CD14-positive monocyte (primary cell): ENCODE measurements at places on chromosomes 1 and 21.
A peak's percentile ranks its signal among the peaks of the same experiment; 100 is the strongest.

- no peak for DNase-seq
Measured at GRCh38 chr1:59092126-59092525, 204.8 kb upstream of the FGGY start.

DNA sequence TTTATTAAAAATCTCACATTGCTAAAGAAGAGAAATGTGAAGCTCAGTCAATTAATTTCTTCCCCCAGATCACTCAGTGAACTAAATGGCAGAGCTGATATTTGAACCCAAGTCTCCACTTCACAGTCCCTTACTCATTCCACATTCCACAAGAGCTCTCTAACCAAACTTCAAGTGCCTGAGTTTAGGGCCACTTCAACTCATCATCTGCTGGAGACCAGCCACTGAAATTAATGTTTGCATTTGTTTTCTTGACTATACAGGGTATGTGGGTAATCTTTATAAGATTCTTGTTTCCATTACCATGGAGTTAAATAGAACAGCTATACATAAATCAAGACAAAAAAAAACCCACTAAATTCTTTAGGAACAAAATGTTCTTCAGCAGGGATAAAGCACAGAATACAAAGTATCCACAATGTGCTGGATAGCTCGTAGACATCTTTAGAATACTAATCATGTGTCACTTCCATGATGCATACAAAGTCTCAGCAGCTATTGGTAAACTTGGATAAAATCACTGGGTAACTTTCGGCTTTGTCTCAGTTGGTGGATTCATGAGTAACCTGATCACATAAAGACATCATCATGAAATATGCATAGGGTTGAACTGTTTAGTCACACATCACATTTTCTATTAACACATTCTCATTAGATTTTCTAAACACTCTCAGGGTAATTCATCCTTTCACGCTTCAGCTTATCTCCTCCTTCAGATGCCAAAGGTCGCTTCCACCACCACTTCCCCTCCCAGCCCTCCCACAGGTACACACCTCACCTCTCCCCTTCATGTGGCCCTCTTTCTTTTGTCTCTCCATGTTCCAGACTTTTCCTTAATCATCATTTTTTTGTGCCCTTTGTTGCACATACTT is 89.8 kb downstream of the LRRC53 start:
- DNase-seq, result no peak

DNA sequence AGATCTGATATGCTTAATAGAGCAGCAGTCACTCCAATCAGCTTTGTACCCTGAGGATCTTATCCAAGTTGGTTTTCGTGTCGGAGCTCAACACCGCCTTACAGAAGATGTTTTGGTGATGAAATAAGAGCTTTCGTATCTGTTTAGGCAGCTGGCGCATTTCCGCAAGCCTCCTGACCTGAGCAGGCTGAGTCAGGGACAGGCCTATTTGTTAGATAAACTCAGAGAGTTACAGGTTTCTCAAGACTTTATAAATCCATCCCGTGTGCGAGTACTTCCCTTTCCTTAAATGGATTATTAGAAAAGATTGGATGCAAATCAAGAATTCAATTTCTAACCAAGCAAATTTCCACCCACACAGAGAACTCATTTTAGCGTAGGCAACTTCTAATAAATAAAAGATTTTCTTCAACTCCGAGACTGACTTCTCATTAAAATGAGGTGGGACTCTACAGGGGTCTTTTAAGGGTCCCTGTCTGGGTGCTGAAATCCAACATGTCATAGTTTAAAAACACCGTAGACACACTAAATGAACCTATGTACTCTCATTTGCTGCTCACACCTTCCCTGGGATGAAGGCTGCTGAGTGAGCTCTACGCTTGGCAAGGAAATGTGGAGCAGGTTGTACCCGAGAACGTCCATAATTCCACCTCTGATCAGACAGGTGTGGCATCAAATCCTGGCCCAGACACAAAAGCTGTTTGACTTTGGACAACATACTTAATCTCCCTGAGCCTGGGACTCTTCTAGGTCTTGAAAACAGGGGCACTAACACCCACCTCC is 106.9 kb upstream of the F3 start:
- DNase-seq, result no peak

DNA sequence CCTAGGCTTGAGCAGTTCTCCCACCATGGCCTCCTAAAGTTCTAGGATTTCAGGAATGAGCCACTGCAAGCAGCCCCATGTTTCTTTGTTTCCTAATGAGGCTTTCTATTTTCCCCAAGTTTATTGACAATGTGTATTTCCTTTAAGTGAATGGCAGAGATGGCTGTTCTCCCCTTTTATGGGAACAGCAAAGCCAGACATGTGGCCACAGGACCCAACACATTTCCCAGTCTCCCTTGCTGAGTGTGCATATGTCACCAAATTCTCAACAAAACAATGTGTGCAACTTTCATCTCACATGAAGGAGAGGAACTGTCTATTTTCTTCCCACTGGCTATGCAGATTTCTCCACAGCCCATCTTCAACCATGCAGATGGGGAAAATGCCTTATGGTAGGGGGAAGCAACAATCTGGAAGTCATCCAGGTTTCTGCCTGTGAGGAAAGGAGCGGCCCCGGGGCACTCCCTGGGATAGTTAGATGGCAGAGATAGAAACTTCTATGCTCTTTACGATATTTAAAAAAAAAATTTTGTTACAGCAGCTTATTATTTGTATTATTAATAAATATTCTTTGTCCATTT is 28.6 kb upstream of the MAP10 start:
- no peak for DNase-seq

GRCh38 chr1:177130451-177130945 is 34.0 kb downstream of the ASTN1 start:
- no peak for DNase-seq

GRCh38 chr1:64959986-64960385 is 6.4 kb downstream of the JAK1 start:
- DNase-seq, result no peak

DNA sequence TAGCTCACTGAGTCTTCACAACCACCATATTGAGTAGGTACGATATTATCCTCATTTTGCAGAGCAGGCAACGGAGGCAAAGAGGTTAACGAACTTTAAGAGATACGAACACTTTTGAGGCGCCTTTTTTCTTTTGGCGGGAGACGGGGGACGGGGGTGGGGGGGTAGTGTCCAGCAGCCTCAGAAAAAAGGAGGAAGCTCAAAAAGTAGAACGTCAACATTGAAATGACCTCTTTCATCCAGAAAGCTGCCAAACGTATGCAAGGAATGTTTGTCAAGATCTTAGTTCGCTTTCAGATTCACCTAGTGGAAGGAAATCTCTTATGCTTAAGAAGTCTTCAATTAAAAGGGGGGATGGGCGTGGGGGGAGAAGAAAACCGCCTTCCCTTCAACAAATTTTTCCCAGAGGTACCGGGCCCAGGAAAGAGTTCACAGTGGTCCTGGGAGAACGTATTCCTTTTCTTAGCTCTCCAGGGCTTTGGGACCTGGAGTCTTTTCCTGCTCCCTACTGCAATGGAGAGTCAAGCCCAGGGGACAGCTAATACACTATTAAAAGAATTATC is 1.1 kb upstream of the PCAT6 start:
- no peak for DNase-seq

DNA sequence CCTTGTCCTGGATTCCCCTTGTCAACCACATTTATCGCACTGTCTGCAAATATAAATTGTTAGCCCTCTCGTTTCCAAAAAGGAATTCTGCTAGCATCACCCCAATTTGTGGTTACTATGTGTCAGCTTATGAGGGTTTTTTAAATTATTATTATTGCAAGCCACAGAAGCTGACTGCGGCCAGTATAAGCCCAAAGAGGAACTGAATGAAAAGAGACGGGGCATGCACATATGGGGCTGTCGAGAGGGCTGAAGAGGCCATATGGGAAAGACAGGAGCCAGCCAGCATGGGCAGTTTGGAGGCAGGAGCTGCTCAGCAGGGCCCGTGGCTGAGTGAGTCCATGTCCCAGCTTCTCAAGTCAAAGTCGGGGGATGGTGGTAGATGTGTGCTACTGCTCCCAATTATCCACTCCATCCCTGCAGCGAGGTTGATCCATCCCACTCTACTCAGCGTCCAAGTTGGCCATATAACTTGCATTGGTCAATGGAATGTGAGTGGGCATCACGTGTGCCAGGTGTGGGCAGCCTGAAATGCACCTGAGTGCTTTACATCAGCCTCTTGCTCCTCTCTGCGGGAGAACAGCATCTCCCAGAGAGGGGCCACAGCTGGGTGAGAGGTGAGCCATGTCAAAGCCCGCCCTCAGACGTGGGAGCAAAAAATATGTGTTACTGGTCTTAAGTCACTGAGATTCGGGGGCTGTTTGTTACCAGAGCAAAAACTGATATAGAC is 37.6 kb upstream of the LDLRAP1 start:
- DNase-seq, result no peak

- DNase-seq, result no peak
Measured at GRCh38 chr1:74592580-74593355, 80.4 kb upstream of the LRRC53 start.

GRCh38 chr21:45401916-45402900 is 2.8 kb upstream of the COL18A1 start:
- DNase-seq, result no peak

DNA sequence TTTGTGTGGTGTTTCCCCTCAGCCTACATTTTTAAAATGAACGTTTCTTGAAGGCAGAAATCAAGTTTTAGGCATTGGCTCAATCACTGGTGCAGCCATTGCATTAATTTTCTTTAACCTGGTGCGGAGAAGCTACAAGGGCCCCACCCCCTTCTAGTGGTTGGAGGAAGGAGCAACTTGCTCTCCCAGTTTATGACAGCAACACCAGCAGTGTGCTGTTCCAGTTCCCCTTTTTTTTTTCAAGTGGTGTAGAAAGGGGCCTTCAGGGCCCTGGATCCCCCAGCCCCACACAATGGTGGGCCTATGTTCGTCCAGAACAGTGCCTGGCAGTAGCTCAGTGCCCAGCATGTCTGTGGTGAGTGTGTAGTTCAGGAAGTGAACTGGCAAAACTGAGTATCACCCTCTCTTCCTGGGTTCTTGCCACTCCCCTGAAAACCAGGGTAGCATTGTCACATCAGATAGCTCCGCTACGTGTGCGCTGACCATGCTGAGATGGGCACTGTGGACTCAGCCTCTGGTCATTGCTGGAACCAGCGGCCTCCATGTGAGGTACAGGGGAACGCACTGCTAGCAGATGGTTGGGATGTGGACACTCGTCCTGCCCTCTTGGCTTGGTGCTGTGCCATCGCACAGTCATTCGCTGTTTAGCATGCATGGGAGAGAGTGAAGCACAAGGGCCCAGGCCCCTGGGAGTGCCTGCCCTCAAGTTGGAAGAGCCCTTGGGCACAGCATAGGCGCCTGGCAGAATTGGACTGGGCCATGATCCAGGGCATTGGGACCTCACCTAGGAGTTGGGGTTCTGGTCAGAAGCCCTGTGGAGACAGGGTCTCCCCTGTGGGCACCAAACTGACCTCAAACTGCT is 7.2 kb downstream of the ARF1 start:
- peak; percentile 73 for DNase-seq

DNA sequence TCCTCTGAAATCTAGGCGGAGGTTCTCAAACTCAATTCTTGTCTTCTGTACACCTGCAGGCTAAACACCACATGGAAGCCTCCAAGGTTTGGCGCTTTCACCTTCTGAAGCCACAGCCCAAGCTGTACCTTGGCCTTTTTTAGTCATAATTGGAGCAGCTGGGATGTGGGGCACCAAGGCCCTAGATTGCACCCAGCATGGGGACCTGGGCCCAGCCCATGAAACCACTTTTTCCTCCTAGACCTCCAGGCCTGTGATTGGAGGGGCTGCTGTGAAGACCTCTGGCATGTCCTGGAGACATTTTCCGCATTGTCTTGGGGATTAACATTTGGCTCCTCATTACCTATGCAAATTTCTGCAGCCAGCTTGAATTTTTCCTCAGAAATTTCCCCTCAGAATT is 181.0 kb downstream of the TYW3 start:
- no peak for DNase-seq

DNA sequence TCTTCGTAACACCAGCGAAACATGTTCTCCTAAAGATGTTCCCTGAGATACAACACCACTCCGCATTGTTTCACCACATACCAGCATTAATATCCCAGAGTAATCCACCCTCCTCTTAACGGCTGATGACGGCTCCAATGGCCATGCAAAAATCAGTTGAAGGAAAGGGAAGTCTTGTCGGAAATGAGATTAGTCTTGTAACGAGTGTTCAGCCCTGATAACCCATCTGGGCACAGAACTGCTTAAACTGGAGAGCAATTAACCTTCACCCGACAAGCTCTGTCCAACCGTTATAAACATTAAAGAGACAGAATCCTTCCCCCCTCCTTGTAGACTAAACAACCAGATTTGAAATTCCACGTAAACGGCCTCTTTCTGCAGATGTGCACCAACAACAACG is 21.9 kb downstream of the ERG start:
- peak; percentile 43 for DNase-seq

DNA sequence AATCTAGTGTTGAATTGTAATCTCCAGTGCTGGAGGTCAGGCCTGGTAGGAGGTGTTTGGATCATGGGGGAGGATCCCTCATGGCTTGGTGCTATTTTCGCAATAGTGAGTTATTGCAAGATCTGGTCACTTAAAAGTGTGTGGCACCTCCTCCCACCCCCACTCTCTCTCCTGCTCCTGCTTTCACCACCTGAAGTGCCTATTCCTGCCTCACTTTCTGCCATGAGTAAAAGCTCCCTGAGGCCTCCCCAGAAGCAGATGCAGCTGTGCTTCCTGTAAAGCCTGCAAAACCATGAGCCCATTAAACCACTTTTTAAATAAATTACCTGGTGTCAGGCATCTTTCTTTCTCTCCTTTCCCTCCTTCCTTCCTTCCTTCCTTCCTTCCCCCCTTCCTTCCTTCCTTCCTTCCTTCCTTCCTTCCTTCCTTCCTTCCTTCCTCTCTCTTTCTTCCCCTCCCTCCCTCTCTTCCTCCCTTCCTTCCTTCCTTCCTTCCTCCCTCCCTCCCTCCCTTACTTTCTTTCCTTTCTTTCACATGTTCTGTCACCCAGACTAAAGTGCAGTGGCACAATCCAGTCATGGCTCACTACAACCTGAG is 172.4 kb downstream of the C1orf21 start:
- no peak for DNase-seq

DNA sequence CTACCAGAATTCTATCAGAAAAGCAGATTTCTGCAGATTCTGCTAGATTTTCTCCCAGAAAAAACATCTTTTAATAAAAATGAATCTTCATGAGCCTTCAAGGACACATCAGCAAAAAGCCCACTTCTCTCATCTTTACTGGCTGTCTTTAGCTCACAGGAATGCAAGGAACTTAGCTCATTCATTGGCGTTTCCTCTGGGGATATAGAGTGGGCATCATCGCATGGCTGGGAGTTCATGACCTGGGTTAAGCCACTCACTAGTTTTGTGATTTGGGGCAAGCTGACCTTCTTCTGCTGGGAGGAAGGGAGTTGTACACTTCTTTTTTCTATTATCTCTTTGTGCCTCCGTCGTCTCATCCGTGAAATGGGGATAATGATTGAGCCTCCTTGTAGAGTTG is 149.7 kb downstream of the KAZN start:
- DNase-seq, result no peak

DNA sequence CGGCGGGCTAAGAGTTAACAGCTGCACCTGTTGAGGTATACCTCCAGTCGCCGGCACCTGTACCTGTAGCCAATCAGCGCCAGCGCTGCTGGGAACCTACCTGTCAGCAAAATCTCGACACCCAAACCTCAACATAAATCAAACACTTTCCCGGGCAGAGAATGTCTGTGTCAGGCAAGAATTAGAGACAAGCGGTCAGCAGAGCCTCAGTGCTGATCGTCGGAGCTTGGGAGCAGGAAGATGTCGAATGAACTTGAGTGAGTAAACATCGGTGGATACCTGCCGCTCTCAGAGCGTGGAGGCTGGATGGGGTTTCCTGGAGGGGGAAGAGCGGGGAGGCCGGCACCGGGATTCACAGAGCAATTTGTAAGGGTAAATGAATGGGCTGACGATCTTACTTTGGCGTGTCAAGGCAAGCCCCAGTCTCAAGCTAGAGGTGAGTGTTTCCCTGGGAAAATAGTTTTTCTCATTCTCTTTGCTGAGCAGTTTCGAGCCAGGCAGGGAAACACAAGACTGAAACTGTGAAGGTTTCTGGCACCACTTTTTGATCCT is at the start of gene GRHL3:
Gene GRHL3 (plus strand): TSS at position 46 of the 552 bp plus-strand sequence. CDS start 195 bp downstream, at position 241.
- DNase-seq, result no peak
